ENCODE measurements at places on chromosomes 1 and 21.

DNA sequence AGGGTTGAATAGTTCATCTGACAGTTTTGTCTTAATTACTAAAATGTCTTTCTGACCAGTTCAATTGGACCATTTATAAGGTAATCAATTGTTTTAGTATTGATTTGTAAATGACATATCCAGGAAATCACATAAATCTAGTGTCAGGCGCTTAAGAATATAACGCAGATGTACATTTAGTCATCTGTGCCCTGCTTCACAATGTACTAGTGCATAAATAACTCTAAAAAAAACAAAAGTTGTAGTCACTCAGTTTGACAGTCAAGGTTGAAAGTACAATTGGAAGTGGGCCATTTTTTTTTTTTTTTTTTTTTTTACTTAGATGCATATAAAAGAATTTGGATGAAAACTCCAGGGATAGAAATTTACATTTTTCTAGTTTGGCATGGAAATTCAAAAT lies 490.4 kb downstream of the PTPRC start:
- no peak for DNase-seq

DNA sequence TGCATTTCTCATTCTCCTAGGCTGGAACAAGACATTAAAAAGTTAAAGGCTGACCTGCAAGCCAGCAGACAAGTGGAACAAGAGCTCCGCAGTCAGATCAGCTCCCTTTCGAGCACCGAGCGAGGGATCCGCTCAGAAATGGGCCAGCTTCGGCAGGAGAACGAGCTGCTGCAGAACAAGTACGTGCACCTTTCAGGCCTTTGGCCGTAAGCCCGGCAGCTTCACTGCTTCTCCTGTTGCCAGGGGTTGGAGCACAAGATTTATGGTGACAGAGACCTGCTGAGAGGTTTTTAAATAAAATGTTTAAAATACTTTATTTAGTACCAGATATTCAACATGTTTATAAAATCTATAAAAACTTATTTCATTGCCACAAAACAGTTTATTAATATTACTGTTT lies 53.4 kb downstream of the MACO1 start:
- no peak for DNase-seq

- no peak for DNase-seq
Observed at GRCh38 chr1:226133504-226134123, 52.9 kb downstream of the ACBD3 start.

DNA sequence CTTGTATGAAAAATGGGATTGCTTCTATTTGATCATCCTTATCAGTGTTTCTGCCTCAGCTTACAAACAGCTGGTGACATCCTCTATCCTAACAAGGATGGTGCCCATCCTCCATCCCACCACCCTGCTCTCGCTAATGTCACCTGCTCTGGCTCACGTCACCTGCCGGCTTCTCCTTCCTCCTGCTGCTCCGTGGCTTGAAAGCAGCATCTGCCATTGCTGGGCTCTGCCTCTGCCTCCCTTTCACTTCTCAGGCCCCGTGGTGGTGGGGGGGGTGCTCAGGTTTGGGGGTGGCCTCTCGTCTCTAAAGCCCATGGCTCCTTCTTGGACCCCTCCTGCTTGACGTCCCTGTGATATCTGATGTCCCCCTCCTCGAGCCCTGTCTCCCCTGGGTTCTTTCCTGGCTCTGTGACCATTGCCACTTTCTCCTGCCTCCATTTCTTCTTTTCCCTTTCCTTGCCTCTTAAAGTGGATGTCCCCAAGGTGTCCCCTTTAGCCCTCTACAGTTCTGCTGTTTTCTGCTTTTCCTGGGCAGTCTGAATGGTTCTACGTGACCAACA lies 135.5 kb upstream of the ERRFI1 start:
- no peak for DNase-seq

DNA sequence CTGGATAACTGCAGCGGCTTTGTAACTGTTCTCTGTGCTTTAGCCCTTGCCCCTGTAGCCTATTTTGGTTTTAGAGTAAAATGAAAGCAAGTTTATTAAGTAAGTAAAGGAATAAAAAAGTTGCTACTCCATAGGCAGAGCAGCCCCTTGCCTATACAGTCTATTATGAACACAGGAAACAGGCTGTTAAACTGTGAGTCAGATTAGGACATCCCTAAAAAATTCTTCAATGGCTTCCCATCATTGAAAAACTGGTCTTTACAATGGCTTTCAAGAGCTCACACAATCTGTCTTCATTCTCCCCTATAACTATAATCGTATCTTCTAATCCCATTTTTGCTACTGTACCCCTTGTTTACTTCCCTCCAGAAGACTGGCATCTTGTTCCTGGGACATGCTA lies 43.0 kb downstream of the ATG4C start:
- no peak for DNase-seq

- no peak for DNase-seq
Observed at GRCh38 chr1:157418659-157419058, 133.7 kb downstream of the FCRL5 start.

GRCh38 chr1:234987415-234988154 lies 141.1 kb downstream of the TOMM20 start:
- no peak for DNase-seq

DNA sequence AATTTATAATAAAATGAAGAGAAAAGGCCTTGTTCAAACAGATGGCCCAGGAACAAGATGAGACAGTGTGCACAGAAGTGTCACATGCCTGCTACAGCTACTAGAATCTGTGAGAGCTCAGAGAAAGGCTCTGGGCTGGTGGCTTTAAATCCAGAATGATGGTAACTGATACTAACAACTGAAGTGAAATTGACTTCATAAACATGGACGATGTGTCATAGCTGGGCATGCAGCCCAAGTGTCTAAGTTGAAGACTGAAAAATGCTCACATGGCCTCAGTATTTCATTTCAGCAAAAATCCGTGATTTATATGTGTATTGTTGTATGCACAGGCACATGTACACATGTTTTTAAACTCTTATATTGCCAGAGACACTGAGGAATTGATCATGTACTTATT lies 208.3 kb upstream of the RUNX1 start:
- DNase-seq, result no peak

GRCh38 chr1:186175588-186175987 lies 199.5 kb downstream of the TPR start:
- DNase-seq, result no peak

DNA sequence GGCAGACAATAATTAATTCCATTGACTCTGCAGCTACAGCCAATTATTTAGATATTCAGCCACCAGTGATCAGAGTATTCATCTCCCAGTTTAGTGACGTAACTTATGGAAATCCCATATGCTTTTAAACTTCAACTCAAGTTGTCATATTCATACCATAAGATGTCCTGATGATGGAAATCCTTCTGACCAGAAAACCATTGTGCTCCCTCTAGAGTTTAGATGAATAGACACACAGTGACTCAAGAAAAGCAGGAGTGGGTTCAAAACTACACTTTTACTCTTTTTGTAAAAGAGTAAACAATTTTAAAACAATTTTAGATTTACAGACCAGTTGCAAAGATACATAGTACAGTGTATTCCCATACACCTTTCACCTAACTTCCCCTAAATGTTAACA lies 463.7 kb downstream of the KCNT2 start:
- no peak for DNase-seq

- no peak for DNase-seq
Observed at GRCh38 chr1:32813941-32814739, 3.0 kb downstream of the YARS1 start.

DNA sequence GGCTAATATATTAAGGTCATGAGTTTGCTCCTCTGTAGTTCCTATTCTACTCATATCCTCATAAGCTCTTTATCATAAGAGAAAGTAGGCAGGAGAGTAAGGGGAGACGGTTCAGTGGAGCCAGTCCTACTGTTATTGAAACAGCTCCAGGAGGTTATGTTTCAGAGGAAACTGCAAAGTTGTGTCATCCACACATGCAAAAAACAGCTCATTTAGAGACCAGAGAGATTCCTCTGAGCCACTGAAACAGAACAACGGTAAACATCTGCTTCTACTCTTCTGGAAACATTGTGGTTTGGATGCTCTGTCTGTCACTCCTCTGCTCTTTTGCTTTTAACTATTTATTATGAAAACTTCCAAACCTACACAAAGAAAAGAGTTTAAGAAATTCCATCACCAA lies 66.3 kb upstream of the PPP2R5A start:
- no peak for DNase-seq

- DNase-seq, result peak; percentile 4
Observed at GRCh38 chr1:192810253-192810880, 1.5 kb downstream of the RGS2 start.

DNA sequence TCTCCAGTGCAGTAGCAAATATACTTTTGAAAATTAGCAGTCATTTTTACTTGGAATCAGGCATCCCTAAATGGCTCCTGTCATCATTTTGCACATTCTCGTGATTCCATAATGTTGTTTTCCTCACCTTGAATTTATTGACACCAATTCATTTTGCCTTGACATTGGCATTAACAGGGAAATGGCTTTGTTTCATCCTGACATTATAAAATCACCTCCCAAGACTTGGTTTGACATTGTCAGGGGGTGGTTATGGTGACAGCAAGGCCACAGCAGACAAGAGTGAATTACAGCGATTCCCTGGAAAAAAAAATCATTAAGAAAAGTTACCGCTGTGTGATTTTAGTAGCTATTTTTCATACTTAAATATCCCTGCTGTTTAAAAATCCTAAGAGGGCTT lies 327.0 kb downstream of the NTNG1 start:
- no peak for DNase-seq

GRCh38 chr1:8435569-8436071 lies 117.7 kb downstream of the SLC45A1 start:
- no peak for DNase-seq

DNA sequence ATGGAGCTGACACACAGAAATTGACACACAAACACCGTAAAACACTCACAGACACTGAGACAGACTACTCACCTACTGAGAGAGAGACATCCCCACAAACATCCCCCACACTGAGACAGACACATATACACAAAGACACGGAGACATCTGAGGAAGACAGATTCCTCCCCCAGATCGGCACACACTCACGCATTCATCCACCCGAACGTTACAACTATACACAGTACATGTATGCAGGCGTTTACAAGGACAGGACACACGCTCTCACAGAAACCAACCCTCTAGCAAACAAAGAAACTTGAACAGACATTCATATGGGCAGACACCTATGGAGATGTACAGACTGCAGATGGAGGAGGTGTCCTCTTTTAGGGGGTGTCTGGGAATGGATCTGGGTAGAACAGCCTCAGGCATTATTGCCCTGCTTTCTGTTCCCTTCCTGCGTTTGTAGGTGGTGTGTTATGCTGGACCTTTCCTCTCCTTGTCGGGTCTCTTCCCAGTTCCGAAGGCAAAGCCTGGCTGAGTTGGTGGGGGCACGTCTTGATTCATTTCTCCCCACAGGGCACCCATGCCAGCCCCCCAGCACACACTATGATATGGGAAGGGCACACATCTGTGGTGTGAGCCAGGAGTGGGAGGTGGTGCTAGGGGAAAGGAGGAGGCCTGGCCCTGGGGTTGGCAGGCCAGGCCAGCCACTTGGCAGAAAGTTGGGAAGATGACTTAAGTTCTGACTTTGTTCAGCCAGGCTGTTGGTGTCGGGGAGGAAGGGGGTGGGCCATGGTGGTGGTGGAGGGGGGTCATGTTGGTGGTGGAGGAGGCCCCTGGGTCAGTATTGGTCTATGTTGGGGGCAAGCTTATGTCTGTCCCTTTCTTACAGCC lies 1.5 kb downstream of the KIRREL1 start:
- DNase-seq, result no peak

DNA sequence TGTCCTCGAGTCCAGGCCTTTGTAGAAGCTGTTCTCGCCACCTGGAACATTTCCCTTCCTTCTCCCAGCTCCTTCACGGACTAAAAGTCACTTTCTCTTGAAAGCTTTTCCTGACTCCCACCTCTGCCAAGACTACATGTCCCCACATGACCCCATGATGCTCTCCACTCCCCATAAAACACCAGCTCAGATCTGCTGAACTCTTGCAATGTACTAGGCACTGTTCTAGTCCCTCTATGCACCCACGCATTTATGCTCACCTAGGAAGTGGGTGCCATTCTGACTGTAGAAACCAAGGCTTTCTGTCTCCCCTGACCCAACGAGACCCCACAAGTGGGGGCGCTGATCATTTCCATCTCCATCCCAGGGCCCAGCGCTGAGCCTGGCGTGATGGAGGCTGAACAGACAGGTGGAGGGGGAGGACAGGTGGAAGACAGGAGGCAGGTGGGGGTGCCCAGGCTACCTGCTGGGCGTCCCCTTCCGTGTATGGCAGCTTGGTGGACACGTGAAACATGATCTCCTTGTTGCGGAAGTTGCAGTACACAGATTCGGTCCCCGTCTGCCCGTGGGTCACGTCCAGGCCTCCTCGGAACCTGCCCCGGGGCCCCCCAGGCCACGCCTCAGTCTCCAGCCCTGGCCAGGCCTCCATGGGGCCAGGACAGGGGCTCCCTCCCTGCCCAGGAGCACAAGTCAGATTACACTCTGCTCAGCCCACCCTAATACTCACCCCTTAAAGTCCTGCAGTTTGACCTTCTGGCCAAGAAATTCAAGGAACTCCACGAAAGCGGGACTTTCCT lies 58.0 kb downstream of the RAP1GAP start:
- DNase-seq, result no peak

GRCh38 chr21:17900281-17900989 lies 81.3 kb upstream of the C21orf91 start:
- DNase-seq, result no peak

GRCh38 chr1:91732291-91733107 lies 153.5 kb downstream of the TGFBR3 start:
- DNase-seq, result no peak

DNA sequence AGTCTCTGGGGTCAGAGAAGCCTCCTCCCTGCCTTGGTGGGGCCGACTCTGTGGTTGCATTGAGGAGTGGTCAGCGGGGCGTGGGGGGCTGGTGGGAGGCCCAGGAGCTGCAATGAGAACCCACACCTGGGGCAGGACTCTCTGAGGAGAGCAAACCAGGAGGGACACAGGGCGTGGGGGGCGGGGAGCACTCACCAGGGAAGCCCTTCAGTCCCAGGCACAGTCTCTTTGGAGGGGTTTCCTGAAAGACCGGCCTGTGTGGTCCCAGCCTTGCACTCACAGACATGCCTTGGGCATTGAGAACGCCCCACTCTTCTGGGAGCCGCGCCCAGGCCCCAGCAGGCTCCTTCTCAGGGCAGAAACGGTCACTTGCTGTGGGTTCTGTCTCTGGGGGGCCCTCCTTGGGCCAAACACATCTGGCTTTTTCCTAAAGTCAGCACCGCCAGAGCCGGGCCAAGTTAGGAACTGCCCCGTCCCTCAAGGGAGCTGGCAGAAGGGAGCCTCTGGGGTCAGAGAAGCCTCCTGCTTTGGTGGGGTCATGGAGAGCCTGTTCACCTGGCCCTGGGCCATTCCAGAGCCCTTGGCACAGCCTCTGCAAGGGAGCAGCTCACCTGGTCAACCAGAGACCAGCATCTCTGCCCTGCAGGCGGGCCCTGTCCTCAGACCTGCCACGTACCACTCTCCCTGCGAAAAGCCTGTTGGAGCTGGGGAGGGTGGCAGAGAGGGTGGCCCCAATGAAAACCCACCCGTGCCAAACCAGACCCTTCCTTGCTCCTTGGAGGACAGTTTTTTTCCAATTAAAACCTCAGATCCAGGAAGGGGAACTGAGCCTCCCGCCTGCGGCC lies 59.9 kb upstream of the TTC34 start:
- DNase-seq, result no peak
